ENCODE measurements at places on chromosomes 13 and 19.

- DNase-seq: no peak
These were observed 183.8 kb downstream of the KLF5 start for GRCh38 chr13:73242515-73243015.

DNA sequence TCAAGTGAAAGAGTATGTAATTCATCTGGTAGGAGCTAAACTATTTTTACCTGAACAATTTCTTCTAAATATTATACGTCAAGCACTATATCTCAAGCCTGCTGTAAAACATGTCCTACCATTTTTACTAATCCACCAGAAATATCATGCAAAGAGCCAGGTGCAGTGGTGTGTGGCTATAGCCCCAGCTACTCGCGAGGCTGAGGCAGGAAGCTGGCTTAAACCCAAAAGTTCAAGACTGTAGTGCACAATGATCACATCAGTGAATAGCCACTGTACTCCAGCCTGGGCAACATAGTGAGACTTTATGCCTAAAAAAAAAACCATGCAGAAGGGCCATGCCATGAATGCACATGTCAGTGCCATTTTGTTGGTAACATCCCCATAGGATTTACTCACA lies 20.7 kb upstream of the CLN5 start:
- DNase-seq: no peak

DNA sequence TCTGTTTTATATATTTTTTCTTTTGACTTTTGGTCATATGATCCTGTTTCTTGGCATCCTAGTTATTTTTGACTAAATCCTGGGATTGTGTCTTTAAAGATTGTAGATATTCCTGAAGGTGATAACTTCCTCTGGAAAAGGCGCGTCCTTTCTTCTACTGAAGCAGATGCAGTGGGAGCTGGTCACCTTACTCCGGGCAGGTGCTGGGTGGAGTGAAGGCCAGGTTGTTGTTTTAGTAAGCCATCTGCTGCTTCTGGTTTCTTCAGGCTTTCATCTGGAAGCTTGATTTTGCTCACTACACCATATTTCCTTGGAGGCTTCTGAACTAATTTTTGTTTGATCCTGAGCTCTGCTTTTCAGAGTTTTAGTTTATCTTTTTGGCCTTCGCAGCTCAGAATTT lies 21.5 kb downstream of the URI1 start:
- DNase-seq: no peak

DNA sequence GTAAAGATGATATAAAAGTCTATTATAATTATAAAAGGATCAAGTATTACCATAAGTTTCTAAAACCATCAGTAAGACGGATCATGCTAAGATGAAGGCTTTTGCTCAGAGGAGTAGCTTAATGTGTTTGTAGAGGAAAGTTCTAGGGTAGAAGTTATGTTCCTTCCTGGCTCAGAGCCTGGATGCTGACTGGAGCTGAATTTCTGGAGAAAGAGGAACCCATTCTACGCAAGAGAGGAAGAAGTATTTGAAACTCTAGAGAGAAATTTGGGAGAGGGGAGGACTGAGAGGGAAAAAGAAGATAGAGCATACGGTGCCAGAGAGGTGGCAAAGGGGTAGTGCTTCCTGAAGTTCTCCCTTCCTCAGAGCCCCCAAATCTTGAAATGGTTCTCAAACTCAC lies 51.4 kb upstream of the SGCG start:
- DNase-seq: no peak

- DNase-seq: no peak
These were observed 16.0 kb downstream of the LSM4 start for GRCh38 chr19:18306888-18307260.

GRCh38 chr13:98405107-98405571 lies 171.8 kb downstream of the STK24 start:
- DNase-seq: no peak

GRCh38 chr13:42751693-42752092 lies 29.7 kb upstream of the FAM216B start:
- no peak for DNase-seq

DNA sequence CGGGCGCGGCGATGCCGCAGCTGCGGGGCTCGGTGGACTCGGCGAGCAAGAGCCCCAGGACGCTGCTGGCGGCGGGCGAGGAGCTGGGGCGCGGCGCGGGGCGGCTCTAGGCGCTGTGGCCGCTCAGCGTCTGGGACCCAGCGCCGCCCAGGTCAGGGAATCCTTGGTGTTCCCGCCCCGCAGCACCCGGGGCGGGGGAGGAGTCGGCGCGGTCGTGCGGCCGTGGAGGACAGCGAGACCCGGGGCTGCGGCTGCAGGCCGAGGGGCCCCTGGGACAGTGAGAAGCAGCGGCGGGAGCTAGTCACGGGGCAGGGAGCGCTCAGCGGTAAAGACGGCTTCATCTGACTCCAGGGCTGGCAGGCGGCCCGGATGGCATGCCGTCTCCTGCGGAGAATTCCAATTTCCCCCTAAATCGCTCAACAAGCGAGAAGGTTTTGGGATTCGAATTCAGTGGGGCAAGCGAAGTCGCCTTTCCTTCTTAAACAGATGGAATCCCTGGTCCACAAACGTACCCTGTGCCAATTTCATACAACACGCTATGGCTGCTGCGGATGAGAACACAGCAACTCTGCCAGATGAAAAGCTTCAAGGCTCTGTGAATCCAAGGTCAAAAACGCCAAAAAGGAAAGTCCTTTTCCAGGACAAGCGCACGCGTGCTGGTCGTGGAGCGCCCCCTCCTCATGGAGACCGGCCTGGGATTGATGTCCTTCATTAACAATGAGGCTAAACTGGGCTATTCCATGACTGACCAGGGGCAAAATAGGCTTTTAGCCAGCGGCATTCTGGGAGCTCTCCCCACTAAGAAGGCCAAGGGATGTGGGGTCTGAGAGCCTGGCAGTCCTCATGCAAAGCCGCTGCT lies 4.2 kb upstream of the ZSCAN4 start:
- DNase-seq: no peak

GRCh38 chr13:78102121-78102677 lies 183.6 kb upstream of the EDNRB start:
- no peak for DNase-seq

All from T-helper 1 cell (primary cell).